Aorta (tissue), 5 donors: ENCODE measurements at places on chromosomes 11 and 22. TPM values are rescaled to one million over a fixed set of nuclear protein-coding genes. Genes with fewer than 3 reads are reported as not detected.

MAPK8IP1 gene
- 6.5 TPM for total RNA-seq

LARGE2 gene
- 0.45 TPM for total RNA-seq

NAALADL1 gene
- total RNA-seq = 29.4 TPM

ANAPC15 gene
- 24.6 TPM for total RNA-seq

CCDC15 gene
- 0.97 TPM for total RNA-seq

RIC3 gene
- 13.1 TPM for total RNA-seq

DNA sequence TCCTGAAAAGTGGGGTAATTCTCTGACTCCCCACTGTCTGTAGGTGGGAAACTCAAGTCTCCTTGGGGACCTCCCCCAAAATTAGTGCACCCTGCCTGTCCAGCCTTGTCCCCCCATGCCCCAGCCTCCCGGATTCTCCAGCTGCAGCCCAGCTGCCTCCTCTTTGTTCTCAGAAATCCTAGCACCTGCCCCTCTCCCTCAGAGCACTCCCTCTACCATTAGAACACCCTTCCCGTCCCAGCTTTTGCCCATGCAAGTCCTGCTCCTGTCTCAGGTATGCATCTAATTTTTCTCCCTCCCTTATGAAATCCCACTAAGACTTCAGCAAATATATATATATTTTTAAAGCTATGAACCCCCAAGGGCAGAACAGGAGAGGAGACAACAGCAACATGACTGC lies 37.3 kb downstream of the LRFN4 start:
- H3K27me3 ChIP-seq = no peaks in the 10 kb centered on the region
- no peaks in the 10 kb centered on the region for H3K4me1 ChIP-seq
- H3K36me3 ChIP-seq = no peaks in the 10 kb centered on the region

GRCh38 chr11:117575856-117576255 lies 221.2 kb downstream of the DSCAML1 start:
- H3K27ac ChIP-seq = no peak overlapping the region
- H3K4me3 ChIP-seq = no peak overlapping the region
- no peaks in the 10 kb centered on the region for H3K36me3 ChIP-seq
- H3K27me3 ChIP-seq = no peaks in the 10 kb centered on the region
- no peaks in the 10 kb centered on the region for H3K4me1 ChIP-seq
- no peak for DNase-seq

DNA sequence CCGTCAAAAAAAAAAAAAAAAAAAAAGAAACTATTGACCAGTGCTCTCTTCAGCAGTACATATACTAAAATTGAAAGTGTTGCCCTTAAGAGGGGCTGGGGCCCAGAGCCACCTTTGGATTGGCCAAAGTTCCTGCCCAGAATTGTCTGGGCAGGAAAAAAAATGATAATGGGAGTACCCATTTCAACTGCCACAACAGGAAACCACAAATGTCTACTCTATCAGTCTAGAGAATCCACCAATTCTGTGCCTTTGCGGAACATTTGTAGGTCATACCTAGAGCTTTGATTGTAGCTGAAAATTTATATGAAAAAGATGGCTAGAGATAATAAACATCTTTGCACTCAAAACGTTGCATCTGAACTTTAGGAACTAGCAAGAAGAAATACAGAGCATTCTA lies 69.4 kb downstream of the FAM76B start:
- no peak overlapping the region for H3K27ac ChIP-seq
- no peak overlapping the region for H3K4me3 ChIP-seq
- H3K36me3 ChIP-seq = no peaks in the 10 kb centered on the region
- H3K27me3 ChIP-seq = no peaks in the 10 kb centered on the region
- DNase-seq = no peak
- H3K4me1 ChIP-seq = no peaks in the 10 kb centered on the region

DNA sequence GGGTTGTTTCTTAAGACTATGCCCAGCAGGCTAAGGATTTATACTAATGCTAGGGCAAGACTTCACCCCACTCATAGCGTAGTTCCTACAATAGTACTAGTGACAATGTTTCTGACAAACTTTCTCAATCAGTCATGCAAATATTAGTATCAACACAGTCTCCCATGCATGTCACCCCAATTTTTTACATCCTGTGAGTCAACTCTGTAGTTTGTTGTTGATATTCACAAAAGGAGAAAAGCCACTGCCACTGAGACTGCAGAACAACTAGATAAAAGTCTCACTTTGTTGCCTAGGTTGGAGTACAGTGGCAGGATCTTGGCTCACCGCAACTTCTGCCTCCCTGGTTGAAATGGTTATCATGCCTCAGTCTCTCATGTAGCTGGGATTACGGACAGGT lies 155.2 kb downstream of the RBFOX2 start:
- peaks cover 2% of the 10 kb centered on the region for H3K4me1 ChIP-seq
- no peaks in the 10 kb centered on the region for H3K36me3 ChIP-seq
- H3K27ac ChIP-seq = no peak overlapping the region
- H3K4me3 ChIP-seq = no peak overlapping the region

DNA sequence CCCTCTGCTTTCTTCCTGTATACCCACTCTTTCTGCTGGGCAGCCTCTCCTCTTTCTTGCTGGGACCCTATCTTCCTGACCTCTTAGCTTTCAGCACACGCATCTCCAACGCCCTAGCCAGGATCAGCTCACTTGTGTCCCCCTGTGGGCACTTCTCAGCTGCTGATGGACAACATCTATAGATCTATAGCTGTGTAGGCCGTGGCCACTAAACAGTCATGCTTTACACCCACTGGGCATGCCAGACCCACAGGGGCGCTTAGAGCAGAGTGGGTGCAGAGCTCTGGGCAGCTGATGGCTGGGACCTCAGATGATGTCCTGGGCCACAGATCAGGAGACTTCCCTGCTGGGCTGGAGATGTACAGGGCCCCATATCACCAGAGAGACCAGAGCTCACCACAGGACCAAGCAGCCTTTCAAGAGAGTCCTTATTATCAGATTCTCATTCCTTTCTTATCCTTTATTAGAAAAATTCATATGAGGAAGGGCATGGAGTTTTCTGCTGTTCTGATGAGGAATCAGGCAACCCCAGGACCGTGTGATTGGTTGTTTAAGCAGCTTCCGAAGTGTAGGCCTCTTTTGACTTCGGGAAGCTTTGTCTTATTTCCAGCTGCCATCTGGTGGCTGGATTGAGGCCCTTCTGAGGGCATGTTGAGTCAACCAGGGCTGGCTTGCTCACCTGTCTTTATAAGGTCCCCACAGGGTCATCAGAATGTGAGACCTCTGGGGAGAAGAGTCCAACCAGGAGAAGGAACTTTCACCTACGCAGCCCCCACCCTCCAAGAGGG lies 60.5 kb downstream of the OSBP2 start:
- peak; percentile 64 for DNase-seq
- H3K4me3 ChIP-seq = no peak overlapping the region
- no peaks in the 10 kb centered on the region for H3K4me1 ChIP-seq
- H3K27me3 ChIP-seq = no peaks in the 10 kb centered on the region
- no peak overlapping the region for H3K27ac ChIP-seq
